Peyer's patch (tissue), 4 donors: ENCODE measurements at places on chromosomes 12 and 14.

GRCh38 chr12:104582739-104583138 is 126.0 kb downstream of the CHST11 start:
- H3K4me3 ChIP-seq = no peak overlapping the region
- no peaks in the 10 kb centered on the region for H3K36me3 ChIP-seq
- no peak overlapping the region for H3K27ac ChIP-seq
- peak; percentile 77 for DNase-seq
- no peaks in the 10 kb centered on the region for H3K27me3 ChIP-seq

GRCh38 chr12:131825146-131825892 is 2.9 kb upstream of the MMP17 start:
- peaks cover 8% of the 10 kb centered on the region for H3K4me1 ChIP-seq
- no peak overlapping the region for H3K4me3 ChIP-seq
- H3K27ac ChIP-seq = no peak overlapping the region
- H3K27me3 ChIP-seq = no peaks in the 10 kb centered on the region
- no peak for DNase-seq

- no peak overlapping the region for H3K4me3 ChIP-seq
- no peaks in the 10 kb centered on the region for H3K36me3 ChIP-seq
- DNase-seq = no peak
Observed at GRCh38 chr12:104275689-104276088, 27.9 kb upstream of the EID3 start.

DNA sequence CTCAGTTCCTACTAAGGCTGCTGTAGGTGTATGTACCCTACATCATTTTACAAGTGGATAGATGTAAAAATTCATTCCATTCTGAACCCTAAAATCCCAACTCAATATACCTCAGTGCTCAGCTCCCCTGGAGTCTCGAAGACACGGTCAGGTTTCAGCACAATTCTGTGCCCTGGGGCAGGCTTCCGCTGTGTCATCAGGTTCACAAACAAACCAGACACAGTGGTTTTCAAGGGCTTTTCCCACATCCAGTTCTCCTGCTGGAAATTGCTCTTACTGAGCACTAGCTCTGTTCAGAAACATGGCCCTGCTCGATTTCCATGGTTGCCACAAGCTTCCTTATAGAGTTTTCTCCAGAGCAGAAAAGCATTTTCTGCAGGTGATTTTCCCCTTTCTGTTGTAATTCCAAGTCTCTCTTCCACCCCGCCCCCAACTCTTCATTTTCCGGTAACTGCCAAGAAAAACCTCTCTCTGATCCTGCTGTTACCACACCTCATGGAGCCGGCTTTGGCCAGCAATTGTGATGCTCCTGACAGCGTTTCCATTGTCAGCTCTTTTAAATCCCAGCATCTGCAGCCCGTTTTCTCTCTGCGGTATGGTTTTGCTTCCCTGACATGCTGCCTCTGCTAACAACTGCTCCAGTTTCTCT is 483.0 kb upstream of the CCDC196 start:
- no peak for DNase-seq
- no peak overlapping the region for H3K4me3 ChIP-seq
- no peaks in the 10 kb centered on the region for H3K4me1 ChIP-seq

GRCh38 chr14:94571395-94571794 is 9.8 kb upstream of the SERPINA5 start:
- H3K4me3 ChIP-seq = no peak overlapping the region
- no peaks in the 10 kb centered on the region for H3K36me3 ChIP-seq
- H3K27me3 ChIP-seq = no peaks in the 10 kb centered on the region
- no peak for DNase-seq
- no peaks in the 10 kb centered on the region for H3K4me1 ChIP-seq

DNA sequence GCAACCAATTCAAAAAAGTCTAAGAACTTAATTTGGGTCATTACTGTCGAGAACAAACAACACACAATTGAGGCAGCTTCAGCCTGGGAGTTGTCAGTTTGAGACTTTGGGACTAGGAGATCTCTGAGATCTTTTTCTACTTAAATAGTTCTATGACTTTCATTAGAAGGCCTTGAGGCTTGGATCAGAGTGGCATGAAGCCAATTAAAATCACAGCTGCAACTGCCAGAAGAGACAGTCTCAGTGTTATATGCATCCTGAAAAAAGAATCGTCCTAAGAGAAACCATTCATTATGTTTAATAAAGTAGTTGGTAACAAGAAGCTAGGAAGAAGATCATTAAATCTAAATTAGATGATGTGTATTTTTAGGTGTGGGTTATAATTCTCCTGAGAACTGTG is 170.8 kb upstream of the RASSF8 start:
- H3K4me3 ChIP-seq = no peak overlapping the region
- no peaks in the 10 kb centered on the region for H3K36me3 ChIP-seq
- H3K27me3 ChIP-seq = no peaks in the 10 kb centered on the region

GRCh38 chr12:77033658-77034536 is 31.5 kb downstream of the E2F7 start:
- no peak overlapping the region for H3K4me3 ChIP-seq
- no peaks in the 10 kb centered on the region for H3K27me3 ChIP-seq
- no peak overlapping the region for H3K27ac ChIP-seq
- DNase-seq = no peak
- H3K36me3 ChIP-seq = no peaks in the 10 kb centered on the region

GRCh38 chr12:79409562-79409961 is 281.2 kb downstream of the PAWR start:
- H3K27ac ChIP-seq = no peak overlapping the region
- no peak for DNase-seq
- H3K36me3 ChIP-seq = no peaks in the 10 kb centered on the region
- H3K4me3 ChIP-seq = no peak overlapping the region

- no peak overlapping the region for H3K4me3 ChIP-seq
- no peaks in the 10 kb centered on the region for H3K4me1 ChIP-seq
- H3K36me3 ChIP-seq = no peaks in the 10 kb centered on the region
- H3K27me3 ChIP-seq = no peaks in the 10 kb centered on the region
- H3K27ac ChIP-seq = no peak overlapping the region
Observed at GRCh38 chr12:24227551-24227950, 278.1 kb upstream of the SOX5 start.

GRCh38 chr12:104709692-104710435 is 248.2 kb downstream of the SLC41A2 start:
- no peaks in the 10 kb centered on the region for H3K27me3 ChIP-seq
- H3K4me1 ChIP-seq = no peaks in the 10 kb centered on the region
- no peak overlapping the region for H3K27ac ChIP-seq
- no peaks in the 10 kb centered on the region for H3K36me3 ChIP-seq
- no peak overlapping the region for H3K4me3 ChIP-seq

DNA sequence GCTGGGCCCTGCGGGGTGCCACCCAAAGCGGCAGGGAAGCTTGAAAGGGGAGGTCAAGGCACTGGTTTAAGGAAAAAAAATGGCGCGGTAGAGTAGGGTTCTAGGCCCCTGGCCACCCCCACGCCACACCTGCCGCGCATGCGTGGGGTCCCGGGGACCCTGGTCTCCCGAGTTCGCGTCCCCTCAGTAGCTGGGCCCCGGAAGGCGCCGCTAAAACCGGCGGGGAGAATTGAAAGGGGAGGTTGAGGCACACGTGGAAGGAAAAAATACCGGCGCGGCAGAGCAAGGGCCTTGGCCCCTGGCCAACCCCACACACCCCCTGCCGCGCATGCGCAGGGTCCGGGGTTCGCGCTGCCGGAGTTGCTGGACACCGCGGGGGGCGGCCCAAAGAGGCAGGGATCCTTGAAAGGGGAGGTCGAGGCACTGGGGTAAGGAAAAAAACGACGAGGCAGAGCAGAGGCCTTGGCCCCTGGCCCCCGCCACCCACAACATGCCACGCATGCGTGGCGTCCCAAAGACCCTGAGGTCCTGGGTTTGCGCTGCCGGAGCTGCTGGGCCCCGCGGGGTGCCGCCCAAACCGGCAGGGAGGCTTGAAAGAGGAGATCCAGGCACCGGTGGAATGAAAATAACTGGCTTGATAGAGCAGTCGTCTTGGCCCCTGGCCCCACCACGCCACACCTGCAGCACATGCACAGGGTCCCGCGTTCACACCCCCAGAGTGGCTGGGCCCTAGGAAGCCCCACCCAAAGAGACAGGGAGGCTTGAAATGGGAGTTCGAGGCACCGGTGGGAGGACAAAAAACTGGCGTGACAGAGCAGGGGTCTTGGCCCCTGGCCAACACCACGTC is 314.5 kb downstream of the ALG10 start:
- no peak for DNase-seq
- H3K4me1 ChIP-seq = no peaks in the 10 kb centered on the region

DNA sequence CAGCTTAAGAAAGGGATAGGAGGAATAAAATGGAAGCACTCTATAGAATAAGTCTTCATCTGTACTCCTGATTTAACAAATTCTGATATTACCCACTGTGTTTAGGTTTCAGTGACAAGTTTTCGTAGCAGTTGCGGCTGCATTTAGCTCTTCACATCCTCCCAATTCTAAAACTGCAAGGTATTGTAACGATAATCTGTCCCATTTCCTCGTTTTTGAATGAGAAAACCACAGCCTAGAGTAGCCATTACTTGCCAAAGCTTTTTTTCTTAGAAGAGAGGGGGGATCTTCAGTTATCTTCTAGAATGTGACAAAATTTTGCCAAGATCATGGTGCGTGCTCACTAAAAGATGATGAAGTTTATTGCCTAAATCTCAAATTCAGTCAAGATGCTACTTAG is 155.8 kb downstream of the PDE3A start:
- H3K4me3 ChIP-seq = no peak overlapping the region
- H3K36me3 ChIP-seq = no peaks in the 10 kb centered on the region
- no peak for DNase-seq
- no peak overlapping the region for H3K27ac ChIP-seq

DNA sequence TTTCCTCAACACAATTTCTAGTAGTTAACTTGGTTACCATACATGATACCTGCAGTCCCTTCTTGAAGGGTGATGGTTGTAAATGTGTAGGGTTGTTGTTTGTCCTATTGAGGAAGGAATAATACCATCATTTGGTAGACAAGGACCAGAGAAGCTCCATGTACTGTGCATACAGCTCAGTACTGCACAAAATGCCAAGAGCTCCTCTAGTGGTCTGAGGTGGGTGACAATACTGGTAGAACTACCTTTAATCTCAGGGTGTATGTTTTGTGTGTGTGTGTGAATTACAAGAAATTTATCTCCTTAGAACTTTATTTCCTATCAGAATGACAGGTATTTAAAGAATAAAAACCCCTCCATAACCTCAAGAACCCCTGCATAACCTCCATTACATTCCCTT is 575.3 kb downstream of the TMTC2 start:
- H3K4me1 ChIP-seq = no peaks in the 10 kb centered on the region
- no peak overlapping the region for H3K4me3 ChIP-seq
- H3K27me3 ChIP-seq = no peaks in the 10 kb centered on the region
- H3K36me3 ChIP-seq = no peaks in the 10 kb centered on the region
- no peak for DNase-seq

DNA sequence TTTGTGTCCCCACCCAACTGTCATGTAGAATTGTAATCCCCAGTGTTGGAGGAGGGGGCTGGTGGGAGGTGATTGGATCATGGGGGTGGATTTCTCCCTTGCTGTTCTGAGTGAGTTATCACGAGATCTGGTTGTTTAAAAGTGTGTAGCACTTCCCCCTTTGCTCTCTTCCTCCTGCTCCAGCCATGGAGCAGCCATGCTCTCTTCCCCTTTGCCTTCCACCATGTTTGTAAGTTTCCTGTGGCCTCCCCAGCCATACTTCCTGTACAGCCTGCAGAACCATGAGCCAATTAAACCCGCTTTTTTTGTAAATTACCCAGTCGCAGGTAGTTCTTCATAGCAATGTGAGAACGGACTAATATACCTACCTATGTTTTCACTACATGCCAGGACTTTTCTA is 2.6 kb upstream of the POC1B start:
- DNase-seq = no peak
- H3K27me3 ChIP-seq = no peaks in the 10 kb centered on the region
- no peaks in the 10 kb centered on the region for H3K36me3 ChIP-seq

DNA sequence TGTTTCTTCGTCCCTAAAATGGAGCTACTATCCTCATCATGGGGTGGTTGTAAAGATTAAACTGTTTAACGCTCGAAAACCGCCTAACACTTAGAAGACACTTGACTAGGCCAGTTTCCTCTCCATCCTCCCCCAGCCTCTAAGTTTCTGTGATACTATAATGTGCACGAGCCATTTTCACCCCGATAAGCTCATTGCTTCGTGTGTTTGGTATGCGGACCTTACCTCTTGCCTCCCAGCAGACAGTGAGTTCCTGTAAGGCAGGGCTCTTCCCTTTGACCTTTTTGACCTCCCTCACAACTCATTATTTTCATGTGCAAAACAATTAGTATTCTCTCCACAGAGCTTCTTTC is 499 bp upstream of the GXYLT1 start:
- H3K36me3 ChIP-seq = no peaks in the 10 kb centered on the region
- H3K4me1 ChIP-seq = peaks cover 9% of the 10 kb centered on the region
- H3K4me3 ChIP-seq = peak overlapping the region; percentile 79
- no peak for DNase-seq
- no peaks in the 10 kb centered on the region for H3K27me3 ChIP-seq

GRCh38 chr14:80350707-80351106 is 139.4 kb upstream of the DIO2 start:
- no peaks in the 10 kb centered on the region for H3K4me1 ChIP-seq
- no peak overlapping the region for H3K27ac ChIP-seq
- no peaks in the 10 kb centered on the region for H3K27me3 ChIP-seq
- H3K4me3 ChIP-seq = no peak overlapping the region
- H3K36me3 ChIP-seq = no peaks in the 10 kb centered on the region
- no peak for DNase-seq

DNA sequence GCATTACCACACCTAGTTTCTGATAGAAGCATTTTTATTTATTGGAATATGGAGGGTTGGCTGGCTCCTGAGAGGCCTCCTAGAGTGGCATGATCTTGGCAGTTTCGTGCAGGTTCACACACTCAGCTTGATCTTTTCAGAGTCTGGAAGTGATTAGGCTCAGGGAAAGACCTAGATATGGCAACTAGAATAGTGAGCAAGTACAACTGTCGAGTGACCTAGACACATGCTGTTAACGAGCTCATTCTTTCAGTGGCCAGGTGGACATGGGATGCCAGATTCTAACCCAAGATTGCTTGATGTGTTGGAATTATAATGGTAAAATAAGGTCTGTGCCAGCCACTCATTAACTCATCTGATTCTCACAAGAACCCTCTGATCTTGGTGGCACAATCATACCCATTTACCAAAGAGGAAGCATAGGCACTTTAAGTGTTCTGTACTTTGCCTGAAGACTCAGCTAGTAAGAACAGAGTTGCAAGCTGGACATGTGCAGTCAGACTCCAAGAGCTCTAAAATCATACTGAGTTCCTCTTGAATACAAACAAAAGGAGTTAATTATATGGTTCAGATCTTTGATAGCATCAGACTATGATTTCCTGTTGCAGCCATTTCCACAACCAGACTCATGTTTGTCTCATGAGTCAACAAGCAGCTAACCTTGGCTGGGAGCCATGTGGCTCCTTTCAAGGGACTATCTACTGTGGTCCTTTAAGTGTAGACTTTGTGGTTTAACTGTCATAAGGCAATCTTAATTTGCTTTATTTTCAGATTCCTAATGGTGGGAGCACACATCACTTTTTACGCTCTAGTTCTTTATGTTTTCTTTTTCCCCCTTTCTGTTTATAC is 144.2 kb downstream of the PLEKHA5 start:
- no peak overlapping the region for H3K4me3 ChIP-seq
- no peaks in the 10 kb centered on the region for H3K36me3 ChIP-seq
- peak; percentile 80 for DNase-seq
- no peaks in the 10 kb centered on the region for H3K27me3 ChIP-seq
- no peak overlapping the region for H3K27ac ChIP-seq

- no peaks in the 10 kb centered on the region for H3K27me3 ChIP-seq
- H3K4me3 ChIP-seq = no peak overlapping the region
- no peak for DNase-seq
- no peaks in the 10 kb centered on the region for H3K36me3 ChIP-seq
- H3K27ac ChIP-seq = no peak overlapping the region
Observed at GRCh38 chr12:3931776-3932175, 58.6 kb upstream of the PARP11 start.
